ENCODE measurements at places on chromosomes 4 and X. TPM values are rescaled to one million over a fixed set of nuclear protein-coding genes. Genes with fewer than 3 reads are reported as not detected.

Gene HMGB3
- 16.9 TPM for total RNA-seq

DNA sequence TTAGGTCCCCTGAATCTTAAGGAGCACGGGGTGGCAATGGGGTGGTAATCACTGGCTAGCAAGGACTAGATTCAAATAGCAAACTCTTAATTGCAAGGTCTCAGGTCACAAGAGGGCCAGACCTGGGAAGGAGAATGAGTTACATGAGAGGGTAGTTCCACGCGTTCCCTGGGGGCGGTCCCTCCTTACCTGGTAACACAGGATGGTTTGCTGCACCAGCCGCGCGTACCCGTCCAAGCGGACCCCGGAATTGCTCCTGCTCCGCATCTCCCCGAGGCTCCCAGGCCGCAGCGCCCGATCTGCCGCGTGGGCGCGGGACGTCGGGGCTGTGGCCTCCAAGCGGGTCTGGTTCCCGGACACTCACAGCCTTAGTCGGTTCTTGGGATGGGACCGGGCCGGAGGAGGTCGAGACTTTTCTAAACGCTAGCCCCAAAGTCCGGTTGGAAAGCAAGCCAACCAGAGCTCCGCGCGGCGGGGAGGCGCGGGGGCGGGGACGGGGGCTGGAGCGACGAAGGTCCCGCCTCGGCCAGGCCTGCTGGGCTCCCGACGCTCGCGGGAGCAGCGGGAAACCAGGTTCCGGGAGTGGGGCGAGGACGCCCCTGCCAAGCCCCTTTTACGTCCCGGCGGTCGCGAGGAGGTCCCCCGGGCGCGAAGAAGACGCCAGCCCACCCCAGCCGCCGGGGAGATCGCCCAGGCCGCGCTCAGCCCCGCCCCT lies at the start of gene PHKA2:
TSS of gene PHKA2 (minus strand) at position 449 of the 715 bp plus-strand sequence. CDS start at position 267, 182 bp downstream.
- peak; percentile 88 for DNase-seq

Gene TRAM1L1
- 1.3 TPM for total RNA-seq

- no peak for DNase-seq
Observed at GRCh38 chr4:1741208-1741607, 19.9 kb downstream of the TACC3 start.

GRCh38 chrX:32673193-32673592 lies 538.2 kb downstream of the DMD start:
- DNase-seq, result no peak

- DNase-seq, result no peak
Observed at GRCh38 chrX:130680164-130681035, 222.6 kb downstream of the ENOX2 start.

DNA sequence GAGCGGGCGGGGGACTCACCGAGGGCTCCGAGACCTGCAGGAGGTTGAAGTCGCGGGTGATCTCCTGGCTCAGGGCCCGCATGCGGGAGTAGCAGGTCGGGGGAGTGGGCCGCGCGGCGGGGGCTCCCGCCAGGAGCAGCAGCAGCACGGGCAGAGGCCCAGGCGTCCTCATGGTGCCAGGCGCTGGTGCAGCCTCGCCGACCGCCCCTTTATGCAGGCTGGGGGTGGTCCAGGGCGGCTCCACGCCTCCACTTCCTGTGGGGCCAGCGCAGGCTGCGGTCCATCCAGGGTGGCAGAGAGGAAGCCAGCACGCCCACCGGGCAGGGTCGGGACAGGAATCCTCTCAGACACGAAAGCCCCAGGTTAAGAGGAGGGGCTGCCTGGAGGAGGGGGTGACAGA lies at the start of gene CYTL1:
TSS of gene CYTL1 (minus strand) at position 185 of the 400 bp plus-strand sequence. CDS start at position 172, 13 bp downstream.
- no peak for DNase-seq
